ENCODE measurements at places on chromosomes 5 and 9. TPM values are rescaled to one million over a fixed set of nuclear protein-coding genes. Genes with fewer than 3 reads are reported as not detected.

- no peak for DNase-seq
Measured at GRCh38 chr5:148829734-148830133, 3.3 kb downstream of the ADRB2 start.

DNA sequence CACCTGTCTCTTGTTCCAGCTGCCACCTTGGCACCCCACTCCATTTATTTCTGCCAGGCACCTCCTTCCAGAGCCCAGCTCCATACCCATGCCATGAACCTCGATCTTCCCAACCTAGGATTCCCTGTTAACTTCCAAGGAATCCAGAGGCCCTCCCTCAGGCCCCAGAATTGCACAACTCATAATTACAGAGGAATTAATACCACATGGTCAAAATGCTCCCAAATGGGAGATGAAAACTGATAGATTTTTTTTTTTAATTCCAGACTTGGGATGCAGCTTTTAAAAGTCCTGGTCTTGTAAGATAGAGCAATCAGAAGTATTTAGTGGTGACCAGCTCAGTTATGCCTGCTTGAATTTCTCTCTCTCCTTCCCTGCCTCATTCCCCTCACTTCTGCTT is 96.2 kb upstream of the CCDC112 start:
- no peak for DNase-seq

The SURF2 gene
- total RNA-seq, result 8.4 TPM

The CLIC3 gene
- not detected for total RNA-seq

The IL13 gene
- total RNA-seq, result not detected

The LEAP2 gene
- 0.55 TPM for total RNA-seq
